ENCODE measurements at places on chromosomes 13 and 19.

DNA sequence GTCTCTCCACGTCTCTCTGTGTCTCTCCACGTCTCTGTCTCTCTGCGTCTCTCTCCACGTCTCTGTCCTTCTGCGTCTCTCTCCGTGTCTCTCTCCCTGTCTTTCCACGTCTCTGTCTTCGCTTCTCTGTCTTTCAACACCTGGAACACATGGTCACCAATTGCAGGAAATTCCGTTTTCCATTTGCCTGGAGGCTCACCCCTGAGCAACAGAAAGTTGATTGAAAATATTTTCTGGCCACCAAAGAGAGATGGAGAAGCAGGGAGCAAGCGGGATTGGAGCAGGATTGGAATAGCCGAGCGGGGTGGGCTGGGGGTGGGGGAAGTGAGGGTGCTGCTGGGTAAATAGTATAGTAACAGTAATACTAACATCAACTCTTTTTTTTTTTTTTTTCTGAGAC is 1.7 kb downstream of the KANK2 start:
- no peak for DNase-seq

GRCh38 chr19:56748378-56748777 is 76.8 kb upstream of the ZNF835 start:
- no peak for DNase-seq

DNA sequence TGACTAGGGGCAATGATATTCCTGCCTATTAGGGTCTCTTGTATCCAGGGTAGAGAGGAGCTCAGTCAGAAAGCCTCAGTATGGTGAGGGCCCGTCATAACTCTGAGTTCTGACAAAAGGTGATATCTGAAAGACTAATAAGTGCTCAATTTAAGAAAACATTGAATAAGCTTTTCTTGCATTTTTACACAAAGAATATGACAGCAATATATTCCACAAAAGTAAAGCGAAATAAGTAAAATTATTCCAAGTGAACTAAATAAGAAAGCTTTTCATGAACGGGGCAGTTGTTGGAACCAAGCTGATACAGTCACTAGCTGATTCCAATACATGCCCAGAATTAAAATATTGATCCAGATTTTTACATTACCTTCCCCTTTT is 40.5 kb downstream of the CEACAM1 start:
- DNase-seq, result no peak

- DNase-seq, result no peak
Measured at GRCh38 chr13:100534147-100534843, 54.3 kb downstream of the GGACT start.

GRCh38 chr19:50322931-50323781 is 6.0 kb downstream of the KCNC3 start:
- DNase-seq, result no peak

DNA sequence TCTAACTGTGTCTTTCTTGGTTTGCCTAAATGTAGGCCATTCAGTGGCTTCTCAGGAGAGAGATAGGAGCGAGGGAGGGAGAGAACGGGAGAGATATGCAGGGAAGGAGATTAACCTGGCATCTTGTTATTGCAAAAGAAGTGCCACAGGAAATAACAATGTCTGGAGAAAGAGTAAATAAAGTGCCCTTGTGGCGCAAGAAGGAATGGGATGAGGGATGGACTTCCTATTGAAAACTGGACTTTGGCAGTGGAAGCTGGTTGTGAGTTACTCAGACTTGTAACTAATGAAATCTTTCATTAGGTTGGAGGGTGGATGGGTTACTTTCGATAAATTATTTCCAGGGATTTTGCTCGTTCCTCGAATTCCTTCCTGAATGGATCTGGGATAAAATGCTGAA is 136.1 kb downstream of the LACC1 start:
- no peak for DNase-seq

GRCh38 chr13:100875392-100876043 is 200.9 kb upstream of the TMTC4 start:
- DNase-seq, result no peak

GRCh38 chr13:33227927-33228647 is 57.5 kb downstream of the STARD13 start:
- no peak for DNase-seq

- no peak for DNase-seq
Measured at GRCh38 chr13:38702669-38703068, 15.8 kb downstream of the FREM2 start.

DNA sequence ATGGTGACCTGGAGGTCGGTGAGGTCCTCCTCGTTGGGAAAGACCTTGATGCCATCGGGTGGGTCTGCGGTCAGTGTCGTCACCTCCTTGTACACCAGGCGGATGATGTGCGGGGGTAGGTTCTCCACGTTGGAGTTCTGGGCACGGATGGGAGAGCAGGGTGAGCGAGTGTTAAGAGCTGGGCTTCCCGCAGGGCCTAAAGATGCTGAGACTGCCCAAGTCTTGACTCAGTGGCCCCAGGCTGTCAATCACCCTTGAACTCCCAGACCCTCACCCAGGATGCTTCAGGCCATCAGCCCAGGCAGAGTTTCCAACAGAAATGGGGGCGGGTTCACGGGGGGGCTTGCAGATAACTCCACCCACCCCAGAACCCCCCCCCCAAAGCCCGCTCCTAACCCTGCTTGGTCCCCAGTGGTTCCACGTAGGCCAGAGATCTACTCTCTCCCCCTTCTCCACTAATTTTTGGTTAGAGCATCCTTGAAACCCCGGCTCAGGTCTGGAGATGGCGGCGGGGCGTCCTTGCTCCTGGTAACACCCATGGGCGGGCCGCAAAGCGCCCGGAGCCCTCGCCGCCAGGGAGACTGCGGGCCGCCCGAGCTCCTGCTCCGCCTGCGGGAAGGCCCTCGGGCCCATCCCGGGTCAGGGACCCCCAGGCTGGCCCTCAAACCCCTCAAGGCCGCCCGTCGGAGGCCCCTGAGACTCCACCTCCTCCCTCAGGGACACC is 600 bp downstream of the UBE2S start:
- no peak for DNase-seq

GRCh38 chr13:108478179-108478578 is 151.2 kb upstream of the MYO16 start:
- no peak for DNase-seq

DNA sequence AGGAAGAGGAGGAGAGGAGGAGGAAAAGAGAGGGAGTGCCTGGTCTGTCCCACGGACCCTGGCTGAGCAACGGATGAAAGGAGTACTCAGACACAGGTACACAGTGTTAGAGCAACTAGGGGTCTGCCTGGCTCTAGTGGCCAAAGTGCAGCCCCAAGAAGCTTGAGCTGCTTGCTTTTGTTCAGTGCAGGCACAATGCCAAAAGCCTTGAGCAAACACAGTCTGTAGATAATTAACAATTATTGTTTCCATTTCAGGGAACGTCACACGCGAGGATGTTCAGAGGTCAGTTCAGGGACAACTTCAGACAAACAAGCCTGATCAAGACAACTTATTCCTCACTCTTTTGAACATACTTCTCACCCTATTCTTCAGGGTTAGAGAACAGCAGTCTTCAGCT is 32.2 kb upstream of the ZNF726 start:
- DNase-seq, result no peak

DNA sequence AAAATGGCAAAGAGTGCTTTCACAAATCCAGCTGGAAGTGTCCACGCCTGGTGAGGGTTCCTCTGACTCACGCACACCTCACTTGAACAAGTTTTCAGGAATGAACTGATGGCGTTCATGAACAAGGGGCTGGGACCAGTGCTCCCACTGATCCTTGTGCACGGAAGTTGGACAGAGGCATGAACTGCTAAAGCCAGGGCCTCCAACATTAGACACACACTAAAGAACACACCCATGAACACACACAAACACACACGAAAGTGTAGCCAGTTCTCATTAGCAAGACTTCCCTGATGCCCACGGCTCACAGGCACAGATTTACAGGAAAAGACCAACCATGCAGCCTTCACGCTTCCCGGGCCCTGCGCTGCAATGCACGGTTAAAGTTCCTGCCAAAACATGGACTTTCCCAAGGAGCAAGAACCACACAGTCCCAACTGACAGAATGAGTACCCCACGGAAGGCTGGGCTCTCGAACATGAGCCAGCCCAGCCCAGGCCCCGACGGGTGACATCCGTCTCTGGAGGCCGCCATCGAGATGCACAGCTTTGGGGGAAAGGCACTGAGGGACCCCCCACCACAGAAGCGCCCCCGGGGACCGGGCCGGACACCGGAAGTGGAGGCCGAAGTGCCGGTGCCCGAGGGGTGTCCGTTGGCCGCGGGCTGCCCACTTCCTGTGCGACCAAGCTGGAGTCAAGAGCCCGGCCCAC is 808 bp downstream of the DNMT1 start:
- DNase-seq, result no peak

DNA sequence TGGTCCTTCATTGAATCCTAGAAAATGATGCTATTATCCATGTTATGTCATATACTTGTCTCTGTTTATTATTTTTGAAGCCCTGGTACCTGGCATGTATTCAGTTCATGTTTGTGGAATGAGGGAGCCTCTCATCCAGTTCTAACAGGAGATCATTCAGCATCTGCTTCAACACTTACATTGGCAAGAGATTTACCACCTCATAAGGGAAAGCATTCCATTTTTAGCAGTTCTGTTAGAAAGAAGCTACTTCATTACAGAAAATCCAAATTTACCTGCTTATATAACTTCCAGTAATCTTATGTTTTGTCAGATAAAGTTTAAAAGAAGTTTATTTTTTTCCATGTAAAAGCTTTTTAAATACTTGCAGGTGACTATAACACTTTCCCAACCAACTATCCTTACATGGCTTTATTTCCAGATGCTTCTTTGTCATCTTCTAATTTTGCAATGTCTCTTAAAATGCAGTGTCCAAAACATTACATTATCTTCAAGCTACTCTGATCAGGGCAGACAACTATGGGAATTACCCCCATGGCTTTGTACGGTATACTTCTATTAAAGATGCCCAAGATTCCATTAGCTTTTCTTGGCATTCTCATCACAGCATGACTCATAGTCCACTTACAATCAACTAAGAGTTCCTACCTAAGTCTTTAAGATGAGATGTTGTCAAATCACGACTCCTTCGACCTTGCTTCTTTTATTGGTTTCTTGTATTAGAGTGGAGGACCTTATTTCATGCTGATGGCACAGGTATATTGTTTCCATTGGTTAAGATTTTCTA is 262.1 kb downstream of the PCDH9 start:
- DNase-seq, result no peak

DNA sequence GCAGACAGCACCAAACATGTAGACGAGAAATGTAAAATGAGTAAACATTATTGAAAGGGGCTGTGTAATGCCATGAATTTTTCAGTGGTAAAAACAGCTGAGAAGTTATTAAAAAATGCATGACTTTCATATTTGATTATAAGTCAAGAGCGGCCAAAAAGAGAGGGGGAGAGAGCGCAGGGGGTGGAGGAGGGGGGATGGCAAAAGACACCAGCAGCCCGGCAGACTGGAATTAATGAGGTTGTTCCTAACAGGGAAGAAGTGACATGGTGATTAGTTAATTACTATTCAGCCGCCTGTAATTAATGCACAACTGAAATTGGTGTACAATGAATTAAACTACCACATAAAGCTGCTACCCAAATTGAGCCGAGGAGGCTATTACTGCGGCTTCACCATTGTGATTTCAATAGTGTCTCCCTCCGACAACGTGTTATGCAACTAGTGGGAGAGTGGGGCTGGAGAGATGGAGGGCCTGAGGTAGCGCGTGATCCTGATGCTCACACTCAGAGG is 89.1 kb upstream of the VSTM2B start:
- DNase-seq, result no peak

GRCh38 chr13:72317346-72318109 is 409.9 kb downstream of the MZT1 start:
- no peak for DNase-seq

- DNase-seq, result no peak
Measured at GRCh38 chr19:496112-496665, at the start of gene MADCAM1. Gene MADCAM1, plus strand, starts transcription at chr19:496486. Its CDS starts 14 bp downstream, at chr19:496500.

- no peak for DNase-seq
Measured at GRCh38 chr13:107043021-107043956, 475.4 kb upstream of the ARGLU1 start.

DNA sequence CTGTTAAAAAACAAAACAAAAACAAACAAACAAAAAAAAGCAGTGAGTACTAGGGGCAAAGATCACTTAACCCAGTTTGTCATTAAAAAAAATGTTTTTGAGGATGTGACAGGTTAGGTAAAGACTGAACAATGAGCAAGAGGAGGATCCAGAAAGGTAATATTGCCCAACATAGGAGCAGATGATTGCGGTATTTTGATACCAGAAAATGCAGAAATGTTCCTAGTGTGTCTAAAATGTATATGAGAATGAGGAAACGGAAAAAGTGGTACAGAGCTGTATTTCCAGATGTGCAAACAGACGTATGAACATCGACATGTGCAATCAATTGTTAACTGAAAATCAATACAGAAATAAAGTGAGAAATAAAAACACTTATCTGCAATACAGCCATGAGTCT is 4.9 kb upstream of the LILRA4 start:
- no peak for DNase-seq

GRCh38 chr19:46744005-46744691 is 1.7 kb upstream of the FKRP start:
- no peak for DNase-seq

DNA sequence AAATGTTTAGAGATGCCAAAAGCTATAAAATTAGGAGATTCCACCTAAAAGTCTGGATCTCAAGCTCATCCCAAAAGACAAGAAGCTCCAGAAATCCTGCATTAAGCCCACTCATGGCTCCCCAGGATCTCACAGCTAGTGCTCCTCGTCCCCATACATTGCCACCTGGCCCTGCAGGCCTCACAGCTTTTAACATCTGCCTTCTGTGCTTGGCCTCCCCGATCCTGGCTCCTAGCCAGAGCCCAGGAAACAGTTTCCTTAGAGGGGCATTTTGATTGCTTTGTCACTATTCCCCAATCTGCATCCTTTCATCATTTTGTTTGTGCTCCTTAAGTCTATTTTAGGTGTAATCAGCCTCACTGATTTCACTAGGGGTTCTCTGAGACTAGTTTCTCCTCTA is 14.5 kb upstream of the DCT start:
- DNase-seq, result no peak

- no peak for DNase-seq
Measured at GRCh38 chr19:11172576-11172975, 17.0 kb upstream of the SPC24 start.

DNA sequence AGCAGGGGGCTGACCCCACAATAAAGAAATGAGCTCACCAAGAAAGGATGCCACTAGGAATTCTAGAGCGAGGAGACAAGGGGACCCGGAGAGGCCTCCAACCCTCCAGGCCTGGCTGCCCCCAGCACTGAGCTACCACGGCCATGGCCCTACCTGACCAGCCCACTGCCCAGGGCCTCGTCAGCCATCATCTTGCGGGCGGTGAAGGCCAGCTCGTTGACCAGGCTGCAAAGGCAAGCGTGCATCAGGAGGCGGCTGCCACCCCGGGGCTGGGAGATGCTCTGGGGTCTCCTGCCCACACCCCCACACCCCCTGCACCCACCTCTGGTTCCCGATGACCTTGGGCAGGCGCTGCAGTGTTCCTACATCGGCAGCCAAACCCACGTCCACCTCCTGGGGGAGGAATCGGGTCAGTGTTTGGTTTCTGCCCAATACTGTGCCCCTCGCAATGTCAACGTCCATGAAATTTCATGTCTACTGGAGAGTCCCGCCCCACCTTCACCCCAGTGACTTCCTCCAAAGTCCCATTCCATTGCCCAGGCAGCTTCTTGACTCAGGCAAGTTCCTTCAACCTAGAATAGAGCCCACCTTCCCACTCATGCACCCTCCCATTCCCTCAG is 3.5 kb upstream of the LGALS4 start:
- no peak for DNase-seq

GRCh38 chr13:49343255-49343654 is 95.5 kb downstream of the CDADC1 start:
- DNase-seq, result no peak

- no peak for DNase-seq
Measured at GRCh38 chr19:35349614-35350521, 2.2 kb downstream of the FFAR1 start.

All from amygdala (tissue), 56 donors.